Thyroid gland (tissue), 4 donors: ENCODE measurements at places on chromosomes 16 and 17.
A peak's percentile ranks its signal among the peaks of the same experiment; 100 is the strongest.

DNA sequence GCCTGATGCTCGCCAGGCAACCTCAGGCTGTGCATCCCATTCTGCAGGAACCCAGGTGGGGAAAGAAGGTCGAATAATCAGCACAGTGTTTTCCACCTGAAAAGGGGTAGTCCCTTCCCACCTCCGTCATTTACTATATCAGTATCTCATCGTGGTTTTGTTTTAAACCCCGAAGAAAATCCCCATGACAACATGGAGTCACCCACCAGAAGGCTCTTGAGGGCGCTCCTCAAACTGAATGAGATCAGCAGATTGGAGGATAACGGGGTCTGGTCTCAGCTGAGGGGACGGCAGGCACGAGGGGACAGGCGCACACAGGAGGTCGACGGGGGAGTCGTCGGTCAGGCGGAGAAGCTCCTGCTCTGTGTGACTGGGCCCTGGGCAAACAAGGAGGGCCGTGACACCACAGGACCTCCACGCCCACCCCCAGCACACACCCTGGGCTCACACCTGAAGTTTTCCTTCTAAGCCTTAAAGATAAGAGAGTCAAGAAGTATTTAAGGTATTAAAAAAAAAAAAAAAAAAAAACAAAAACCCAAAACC lies 44.2 kb downstream of the MARF1 start:
- DNase-seq: no peak

- no peak for DNase-seq
Measured at GRCh38 chr16:80971819-80972218, 34.9 kb downstream of the CMC2 start.

DNA sequence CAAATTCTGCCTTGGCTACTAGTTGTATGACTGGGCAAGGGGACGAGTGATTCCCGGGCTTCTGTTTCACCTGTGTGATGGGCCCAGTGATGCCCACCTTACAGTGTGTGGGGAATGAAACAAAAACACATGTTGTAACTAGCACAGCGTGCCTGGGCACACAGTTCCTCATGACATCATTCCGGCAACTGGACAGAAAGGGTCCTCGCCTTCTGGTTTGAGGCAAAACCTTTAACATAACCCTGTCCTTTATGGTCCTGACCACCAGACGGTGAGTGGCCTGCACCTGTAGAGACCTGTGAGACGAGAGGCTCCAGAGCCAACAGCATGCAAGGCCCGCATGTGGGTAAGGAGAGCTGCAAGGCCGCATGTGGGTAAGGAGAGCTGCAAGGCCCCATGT lies 7.7 kb upstream of the SLC38A8 start:
- DNase-seq: no peak

DNA sequence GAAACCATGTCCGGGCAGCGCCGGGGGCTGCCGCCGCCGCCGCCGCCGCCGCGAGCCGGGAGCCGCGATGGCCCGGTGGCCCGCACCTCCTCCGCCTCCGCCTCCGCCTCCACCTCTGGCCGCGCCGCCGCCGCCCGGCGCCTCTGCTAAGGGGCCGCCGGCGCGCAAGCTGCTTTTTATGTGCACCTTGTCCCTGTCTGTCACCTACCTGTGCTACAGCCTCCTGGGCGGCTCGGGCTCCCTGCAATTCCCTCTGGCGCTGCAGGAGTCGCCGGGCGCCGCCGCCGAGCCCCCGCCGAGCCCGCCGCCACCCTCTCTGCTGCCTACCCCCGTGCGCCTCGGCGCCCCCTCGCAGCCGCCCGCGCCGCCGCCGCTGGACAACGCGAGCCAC lies 587 bp downstream of the HS3ST4 start:
- no peak for DNase-seq

DNA sequence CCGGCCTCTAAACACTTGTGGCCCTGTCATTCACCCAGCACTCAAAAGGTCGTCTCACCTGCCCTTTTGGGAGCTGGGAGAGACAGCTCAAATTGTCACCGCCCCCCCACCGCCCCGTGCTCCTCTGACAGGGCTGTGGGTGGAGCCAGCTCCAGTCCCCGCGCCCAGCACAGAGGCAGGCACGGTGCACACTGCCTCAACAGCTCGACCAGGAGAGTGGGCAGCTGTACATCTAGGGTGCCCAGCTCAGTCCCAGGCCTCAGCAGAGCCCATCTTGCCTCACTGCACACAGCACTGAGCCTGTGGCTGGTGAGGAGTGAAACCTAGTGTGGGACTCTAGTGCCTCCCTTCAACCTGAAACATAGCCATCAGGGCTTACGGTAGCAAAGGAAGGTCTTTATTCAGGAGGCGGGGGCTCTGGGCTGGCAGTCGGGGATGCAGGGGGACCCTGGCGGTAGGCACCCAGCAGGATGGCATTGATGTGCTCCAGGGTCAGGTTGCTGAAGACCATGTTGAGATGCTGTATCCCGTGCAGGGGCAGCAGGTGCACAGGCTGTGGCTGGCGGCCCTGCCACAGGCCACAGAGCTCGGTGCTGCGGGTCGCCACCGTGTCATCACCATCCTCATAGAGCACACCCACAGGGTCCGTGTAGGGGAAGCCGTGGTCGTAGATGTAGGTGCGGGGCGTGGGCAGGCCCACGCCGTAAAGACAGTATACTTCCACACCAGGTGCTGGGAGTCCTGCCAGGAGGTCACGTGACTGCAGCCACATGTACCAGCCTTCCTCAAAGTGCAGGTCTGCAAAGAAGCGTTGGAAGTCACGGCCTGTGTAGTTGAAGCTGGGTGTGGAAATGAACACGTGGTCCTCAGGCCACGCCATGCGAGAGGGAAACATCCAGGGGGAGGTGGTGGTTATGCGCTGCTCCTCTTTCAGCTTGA lies 3.1 kb upstream of the PSMB10 start:
- DNase-seq: peak; percentile 43

DNA sequence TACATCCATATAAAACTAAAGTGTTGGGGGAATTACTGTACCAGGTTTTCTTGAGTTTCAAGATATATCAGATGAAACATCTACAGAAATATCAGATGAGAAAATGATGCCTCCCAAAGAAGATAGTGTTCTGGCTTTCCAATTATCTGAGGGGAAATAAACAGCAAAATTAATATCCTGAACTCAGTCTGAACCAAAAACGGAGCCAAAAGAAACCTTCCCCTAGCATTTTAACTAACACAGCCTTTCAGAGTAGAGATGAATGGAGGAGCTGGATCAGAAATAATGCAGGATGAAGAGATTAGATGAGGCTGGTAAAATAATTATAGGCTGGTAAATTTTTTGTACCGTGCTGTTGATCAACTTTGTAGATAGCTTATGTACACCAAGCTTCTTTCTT lies 16.2 kb downstream of the ERCC4 start:
- DNase-seq: no peak

DNA sequence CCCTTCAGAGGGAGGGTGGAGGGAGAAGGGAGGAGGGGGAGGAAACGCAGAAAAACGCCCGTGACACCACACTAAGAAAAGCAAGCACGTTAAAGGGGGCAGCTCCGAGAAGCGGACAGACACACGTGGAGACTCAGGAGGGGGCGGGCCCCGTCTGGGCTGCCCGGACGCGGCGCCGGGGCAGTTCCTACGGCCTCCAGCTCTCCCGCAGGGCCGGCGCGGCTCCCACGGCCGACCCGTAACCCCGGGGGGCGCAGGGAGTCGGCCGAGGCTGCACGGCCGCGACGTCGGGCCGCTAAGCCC lies 362 bp downstream of the KLHDC4 start:
- no peak for DNase-seq

- DNase-seq: no peak
Measured at GRCh38 chr17:8318010-8318935, 8.2 kb downstream of the ARHGEF15 start.

DNA sequence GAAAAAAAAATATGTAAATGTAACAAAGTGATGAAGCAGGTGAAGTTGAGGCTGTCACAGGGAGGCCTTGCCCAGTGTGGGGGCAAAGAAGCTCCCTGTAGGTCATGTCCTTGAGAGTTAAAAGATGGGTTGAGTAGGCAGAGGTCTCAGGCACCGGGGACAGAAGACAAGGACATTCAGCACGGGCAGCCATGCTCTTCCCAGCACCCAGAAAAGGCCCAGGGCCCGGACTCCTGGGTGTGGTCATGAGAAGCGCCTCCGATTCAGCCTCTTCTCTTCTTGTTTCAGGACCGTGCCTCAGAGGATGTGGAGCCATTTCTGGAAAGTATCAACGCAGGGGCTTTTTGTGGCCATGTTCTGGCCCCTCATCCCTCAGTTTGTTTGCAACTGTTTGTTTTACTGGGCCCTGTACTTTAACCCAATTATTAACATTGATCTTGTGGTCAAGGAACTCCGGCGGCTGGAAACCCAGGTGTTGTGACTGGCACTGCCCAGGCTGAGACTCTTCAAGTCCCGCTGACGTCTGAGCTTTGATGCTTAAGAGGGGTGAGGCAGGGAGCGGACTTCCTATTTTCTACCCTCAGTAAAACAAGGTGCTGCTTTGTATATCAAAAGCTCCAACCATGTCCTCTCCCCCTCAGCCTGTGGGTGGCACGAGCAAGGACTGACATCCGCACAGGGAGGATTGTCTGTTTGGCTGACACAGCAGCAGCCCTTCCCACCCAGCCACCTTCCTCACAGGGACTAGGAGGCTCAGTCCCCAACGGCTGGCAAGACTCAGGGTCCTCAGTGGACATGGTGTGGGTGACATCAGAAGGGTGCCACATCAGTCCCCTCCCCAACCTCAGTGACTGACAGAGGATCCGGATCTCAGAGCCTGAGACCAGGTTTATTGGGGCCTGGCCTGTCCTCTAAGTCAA lies 26.5 kb downstream of the PLA2G10 start:
- DNase-seq: no peak

- peak; percentile 35 for DNase-seq
Measured at GRCh38 chr17:75032720-75033280, 14.0 kb downstream of the ATP5PD start.

DNA sequence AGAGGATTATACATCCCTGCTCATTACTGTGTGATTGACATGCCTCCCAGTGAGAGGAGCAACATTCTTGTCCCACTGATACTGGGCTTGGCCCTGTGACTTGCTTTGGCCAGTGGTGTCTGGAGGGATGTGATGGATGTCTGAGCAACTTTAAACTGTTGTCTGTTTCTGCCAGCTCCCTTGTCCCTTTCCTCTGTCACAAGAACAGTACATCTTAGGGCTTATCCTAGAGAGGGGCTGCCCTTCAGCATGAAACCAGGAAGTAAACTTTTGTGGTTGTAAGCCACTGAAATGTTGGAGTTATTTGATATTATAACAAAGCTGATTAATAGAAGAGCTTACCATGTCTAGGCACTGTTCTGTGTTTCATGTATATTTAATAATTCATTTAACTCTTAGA lies 82.9 kb upstream of the GPRC5B start:
- no peak for DNase-seq

DNA sequence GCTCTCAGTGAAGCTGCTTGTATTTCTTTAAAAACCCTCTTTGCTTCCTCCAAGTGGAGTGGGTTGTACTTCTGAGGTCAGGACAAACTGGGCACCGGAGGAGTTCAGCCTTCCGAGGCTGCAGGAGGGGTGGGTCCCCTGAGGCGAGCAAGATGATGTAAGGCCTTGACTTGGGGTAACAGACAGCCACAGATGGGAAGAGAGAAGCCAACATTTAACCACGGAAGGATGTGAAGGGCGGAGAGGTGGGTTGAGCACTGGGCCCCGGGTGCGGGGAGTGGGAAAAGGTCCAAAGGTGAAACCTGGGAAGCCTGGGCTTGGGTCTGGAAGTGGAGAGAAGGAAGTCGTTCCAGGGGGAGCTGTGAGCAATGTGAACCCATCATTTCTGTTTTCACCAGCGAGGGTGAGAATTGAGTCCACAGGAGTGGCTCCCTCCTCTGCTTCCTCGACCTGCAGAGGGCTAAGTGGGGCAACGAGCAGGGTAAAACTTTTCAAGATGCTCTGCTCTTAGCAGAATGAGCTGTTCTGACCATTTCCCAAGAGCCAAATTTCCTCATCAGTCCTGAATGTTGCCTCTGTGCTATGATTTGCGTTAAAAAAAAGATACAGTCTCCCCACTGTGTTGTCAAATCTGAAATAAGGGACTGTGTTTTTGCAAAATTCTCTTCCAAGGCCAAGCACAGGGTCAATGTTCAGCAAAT lies 137.7 kb upstream of the CRHR1 start:
- DNase-seq: no peak

- DNase-seq: peak; percentile 73
Measured at GRCh38 chr16:16093628-16094332, 129.5 kb downstream of the ABCC6 start.

GRCh38 chr17:15414532-15415306 lies 52.7 kb downstream of the CDRT4 start:
- DNase-seq: peak; percentile 99

DNA sequence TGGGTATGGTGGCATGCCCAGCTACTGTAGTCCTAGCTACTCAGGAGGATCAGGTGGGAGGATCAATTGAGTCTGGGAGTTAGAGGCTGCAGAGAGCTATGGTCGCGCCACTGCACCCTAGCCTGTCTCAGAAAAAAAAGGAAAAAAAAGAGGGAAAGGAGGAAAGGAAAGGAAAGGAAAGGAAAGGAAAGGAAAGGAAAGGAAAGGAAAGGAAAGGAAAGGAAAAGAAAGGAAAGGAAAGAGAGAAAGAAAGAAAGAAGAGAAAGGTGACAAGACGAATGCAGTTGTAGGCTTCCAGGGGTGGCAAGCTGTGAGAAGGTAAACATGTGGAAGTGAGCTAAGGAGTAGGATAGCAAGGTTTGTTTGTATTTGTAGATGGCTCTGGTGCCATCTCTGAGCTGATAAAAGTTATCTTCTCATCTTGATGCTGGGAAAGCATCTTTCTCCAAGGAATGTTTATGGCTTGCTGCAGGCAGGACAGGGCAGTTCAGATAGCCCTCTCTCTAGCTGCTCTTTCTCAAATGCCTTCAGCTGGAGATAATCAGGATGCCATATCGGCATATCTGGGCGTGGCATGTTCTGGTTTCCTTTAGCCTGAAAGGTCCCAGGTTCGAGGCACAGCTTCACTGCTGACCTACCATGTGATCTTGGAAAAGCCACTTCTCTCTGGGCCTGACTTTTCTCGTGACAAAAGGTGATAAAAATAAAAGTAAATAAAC lies 2.8 kb upstream of the NOS2 start:
- no peak for DNase-seq

- DNase-seq: no peak
Measured at GRCh38 chr17:58993311-58993710, 113.4 kb downstream of the TRIM37 start.

DNA sequence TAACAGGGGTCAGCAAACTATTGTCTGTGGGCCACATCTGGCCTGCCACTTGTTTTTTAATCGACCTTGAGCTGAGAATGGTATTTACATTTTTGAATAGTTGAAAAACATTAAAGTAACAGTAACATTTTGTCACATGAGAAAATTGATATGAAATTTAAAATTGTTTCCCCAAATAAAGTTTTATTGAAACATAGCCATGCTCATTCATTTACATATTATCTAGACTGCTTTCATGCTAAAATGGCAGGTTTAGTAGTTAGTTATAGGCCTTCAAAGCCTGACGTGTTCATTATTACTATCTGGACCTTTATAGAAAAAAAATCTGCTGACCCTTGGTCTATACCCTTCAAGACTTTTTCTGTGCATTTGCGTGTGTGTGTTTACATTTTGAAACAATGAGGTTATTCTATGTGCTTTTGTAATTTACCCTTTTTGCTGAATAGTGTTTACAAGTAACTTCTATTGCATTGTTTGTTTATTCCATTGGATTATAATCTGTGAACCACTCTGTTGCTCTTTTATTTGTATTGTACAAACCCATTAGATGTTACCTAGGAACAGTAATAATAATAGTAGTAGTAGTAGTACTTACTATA lies 37.1 kb downstream of the FTO start:
- DNase-seq: no peak

- no peak for DNase-seq
Measured at GRCh38 chr17:4317610-4318009, 48.9 kb downstream of the UBE2G1 start.

GRCh38 chr17:81685108-81685507 lies 1.3 kb downstream of the HGS start:
- DNase-seq: no peak
